Stomach (tissue), 19 donors: ENCODE measurements at places on chromosomes 1 and 21. TPM values are rescaled to one million over a fixed set of nuclear protein-coding genes. Genes with fewer than 3 reads are reported as not detected.

The NUDT4B gene
- polyA plus RNA-seq: 3.5 TPM

GRCh38 chr1:27471477-27471876 is 18.5 kb downstream of the WASF2 start:
- no peak overlapping the region for H3K4me3 ChIP-seq
- DNase-seq: no peak
- peaks cover 96% of the 10 kb centered on the region for H3K4me1 ChIP-seq
- H3K36me3 ChIP-seq: peaks cover 1% of the 10 kb centered on the region
- H3K27ac ChIP-seq: no peak overlapping the region

DNA sequence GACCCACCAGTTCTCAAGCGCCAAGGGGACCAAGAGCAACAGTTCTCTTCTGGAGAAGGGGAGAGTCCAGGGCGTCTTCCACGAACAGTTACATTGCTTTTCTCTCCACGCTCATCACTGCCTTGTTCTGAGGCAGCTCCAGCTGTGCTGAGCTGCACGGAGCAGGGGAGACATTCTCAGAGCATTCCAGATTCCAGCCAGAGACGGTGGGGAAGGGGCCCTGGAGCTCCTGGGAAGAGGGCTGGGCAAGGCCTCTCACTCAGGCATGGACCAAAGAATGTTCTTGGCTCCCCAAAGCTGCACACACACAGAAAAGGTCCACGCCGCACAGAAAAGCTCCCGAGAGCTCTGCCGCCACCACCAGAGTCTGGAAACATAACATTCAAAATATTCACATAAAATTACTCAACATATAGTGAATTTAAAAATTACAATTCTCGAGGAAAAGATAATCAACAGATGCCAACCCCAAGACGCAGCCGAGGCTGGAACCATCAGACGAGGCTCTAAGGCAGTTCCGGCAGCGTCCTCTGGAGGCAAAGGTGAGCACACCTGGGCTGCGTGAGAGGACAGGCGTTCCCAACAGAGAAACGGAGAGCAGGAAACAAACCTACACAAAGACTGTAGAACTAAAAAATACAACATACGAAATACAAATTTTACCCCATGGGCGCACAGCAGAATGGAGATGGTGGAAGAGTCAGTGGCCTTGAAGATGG is 40.5 kb downstream of the UBE2G2 start:
- no peaks in the 10 kb centered on the region for H3K36me3 ChIP-seq
- H3K27me3 ChIP-seq: no peaks in the 10 kb centered on the region
- peak; percentile 62 for DNase-seq
- peaks cover 5% of the 10 kb centered on the region for H3K4me1 ChIP-seq
- no peak overlapping the region for H3K27ac ChIP-seq

- DNase-seq: no peak
- H3K27ac ChIP-seq: no peak overlapping the region
- no peaks in the 10 kb centered on the region for H3K36me3 ChIP-seq
- H3K4me3 ChIP-seq: no peak overlapping the region
Measured at GRCh38 chr1:94270801-94271203, 33.4 kb upstream of the ARHGAP29 start.

DNA sequence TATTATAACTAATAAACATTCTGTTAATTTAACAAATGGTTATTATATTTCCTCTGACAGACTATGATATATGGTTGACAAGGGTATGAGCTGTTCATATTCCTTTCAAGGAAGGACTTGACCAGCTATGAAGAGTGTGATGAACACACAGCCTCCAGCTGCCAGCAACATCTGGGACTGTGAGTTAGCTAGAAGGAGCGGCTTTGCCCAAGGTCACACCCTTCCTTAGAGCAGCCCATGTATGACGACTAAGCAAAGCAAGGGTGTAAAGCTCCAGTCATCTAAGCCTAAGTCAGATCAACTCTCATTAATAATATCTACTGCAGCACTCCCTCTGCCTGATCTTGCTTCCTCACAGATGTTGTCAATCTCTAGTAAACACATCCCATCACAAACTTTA is 355.4 kb downstream of the PLPP3 start:
- DNase-seq: no peak
- no peaks in the 10 kb centered on the region for H3K4me1 ChIP-seq
- H3K27ac ChIP-seq: no peak overlapping the region
- no peaks in the 10 kb centered on the region for H3K36me3 ChIP-seq
- H3K4me3 ChIP-seq: no peak overlapping the region

DNA sequence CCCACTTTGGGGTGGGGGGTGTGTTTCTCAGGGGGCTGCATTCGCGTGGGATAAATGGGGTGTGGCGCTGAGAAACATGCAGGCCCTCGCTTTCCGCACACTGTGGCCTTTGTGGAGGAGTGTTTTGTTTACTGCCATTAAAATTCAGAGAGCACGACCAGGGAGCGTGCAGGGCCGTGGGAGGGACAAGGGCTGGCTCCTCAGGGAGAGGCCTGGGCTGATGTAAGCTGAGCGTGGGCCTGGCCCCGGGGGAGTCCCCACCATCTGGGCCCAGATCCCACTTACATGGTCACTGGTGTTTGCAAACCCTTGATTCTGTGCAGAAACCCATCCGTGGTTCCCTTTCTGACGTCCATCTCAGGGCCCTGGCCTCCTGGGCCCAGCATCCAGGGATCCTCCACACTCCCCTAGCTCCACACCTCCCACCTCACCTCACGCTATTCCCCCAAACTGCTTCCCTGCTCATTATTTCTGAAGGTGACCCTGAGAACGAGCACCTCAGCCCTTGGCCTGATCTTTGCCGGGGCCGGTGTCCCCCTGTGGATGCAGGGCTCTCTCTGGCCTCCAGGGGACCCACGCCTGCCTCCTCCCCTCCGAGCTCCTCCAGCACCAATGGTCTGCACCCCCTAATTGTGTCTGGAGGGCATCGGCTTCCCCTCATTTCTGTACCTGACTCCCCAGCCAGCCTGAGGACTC is 92.5 kb upstream of the SIM2 start:
- H3K27me3 ChIP-seq: no peaks in the 10 kb centered on the region
- H3K36me3 ChIP-seq: no peaks in the 10 kb centered on the region
- no peak overlapping the region for H3K27ac ChIP-seq
- no peak overlapping the region for H3K4me3 ChIP-seq

GRCh38 chr1:98906809-98907208 is 97.9 kb downstream of the PLPPR5 start:
- no peak overlapping the region for H3K27ac ChIP-seq
- no peaks in the 10 kb centered on the region for H3K4me1 ChIP-seq
- H3K27me3 ChIP-seq: no peaks in the 10 kb centered on the region
- DNase-seq: no peak

DNA sequence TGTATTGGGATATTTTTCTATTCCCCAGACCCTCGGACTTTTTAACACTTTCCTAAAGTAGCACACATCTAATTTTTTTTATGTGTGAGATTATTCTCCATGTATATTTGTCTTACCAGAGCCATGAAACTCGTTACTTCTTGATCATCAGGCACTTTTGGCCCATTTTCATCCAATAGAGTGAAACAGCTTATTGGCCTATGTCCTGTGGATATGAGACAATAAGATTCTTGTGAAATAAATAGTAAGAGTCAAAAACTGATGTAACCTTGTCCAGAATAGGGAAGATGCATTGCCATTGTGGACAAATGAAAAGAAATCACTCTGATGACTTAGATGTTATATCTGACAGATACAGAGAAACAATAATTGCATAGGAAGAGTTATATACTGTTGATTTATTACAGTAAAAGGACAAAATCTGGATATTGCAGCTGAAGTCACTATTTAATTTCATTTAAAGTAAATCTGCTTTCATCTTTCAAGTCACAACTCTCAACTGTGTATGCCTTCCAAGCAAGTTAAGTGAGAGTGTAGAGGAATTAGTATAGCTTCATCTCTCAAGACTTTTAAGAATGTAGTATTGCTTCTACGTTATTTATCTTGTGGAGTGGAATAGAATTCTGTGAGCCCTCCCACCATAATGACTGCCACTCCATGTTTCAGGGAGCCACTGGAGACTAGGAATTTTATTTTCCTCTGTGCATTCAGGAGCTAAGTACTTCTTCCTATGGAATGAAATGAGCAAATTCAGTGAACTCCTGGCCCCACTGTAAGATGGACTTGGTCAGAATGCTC is 86.9 kb downstream of the ADAMTS1 start:
- no peaks in the 10 kb centered on the region for H3K4me1 ChIP-seq
- DNase-seq: no peak
- no peaks in the 10 kb centered on the region for H3K27me3 ChIP-seq
- no peaks in the 10 kb centered on the region for H3K36me3 ChIP-seq
- H3K4me3 ChIP-seq: no peak overlapping the region

The SPSB1 gene
- polyA plus RNA-seq: 14.7 TPM

GRCh38 chr21:27078915-27079314 is 112.0 kb upstream of the ADAMTS5 start:
- H3K4me1 ChIP-seq: no peaks in the 10 kb centered on the region
- H3K27me3 ChIP-seq: no peaks in the 10 kb centered on the region
- H3K36me3 ChIP-seq: no peaks in the 10 kb centered on the region

The HFM1 gene
- polyA plus RNA-seq: not detected

DNA sequence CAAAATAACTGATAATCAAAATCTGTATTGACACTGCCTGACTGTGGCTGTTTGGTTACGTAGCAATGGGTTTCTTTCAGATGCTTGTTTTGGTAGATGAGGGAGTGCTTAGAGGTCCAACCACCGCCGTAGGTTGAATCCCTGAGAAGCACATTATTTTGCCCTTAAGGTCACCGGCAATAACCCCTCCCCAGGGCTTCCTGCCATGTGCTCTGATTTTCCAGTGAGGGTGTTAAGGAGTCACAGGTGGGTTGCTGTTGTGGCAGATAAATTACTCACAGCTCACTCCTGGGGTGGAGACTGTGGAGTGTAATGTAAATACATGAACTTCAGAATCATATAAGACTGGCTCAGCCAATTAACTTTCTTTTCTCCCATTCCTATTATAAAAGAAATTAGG is 81.5 kb upstream of the ZP4 start:
- no peak for DNase-seq
- no peak overlapping the region for H3K27ac ChIP-seq

The GNAT2 gene
- not detected for polyA plus RNA-seq

GRCh38 chr21:16404776-16405175 is 675.0 kb downstream of the USP25 start:
- H3K4me3 ChIP-seq: no peak overlapping the region
- H3K4me1 ChIP-seq: no peaks in the 10 kb centered on the region
- no peaks in the 10 kb centered on the region for H3K36me3 ChIP-seq
- no peak overlapping the region for H3K27ac ChIP-seq

DNA sequence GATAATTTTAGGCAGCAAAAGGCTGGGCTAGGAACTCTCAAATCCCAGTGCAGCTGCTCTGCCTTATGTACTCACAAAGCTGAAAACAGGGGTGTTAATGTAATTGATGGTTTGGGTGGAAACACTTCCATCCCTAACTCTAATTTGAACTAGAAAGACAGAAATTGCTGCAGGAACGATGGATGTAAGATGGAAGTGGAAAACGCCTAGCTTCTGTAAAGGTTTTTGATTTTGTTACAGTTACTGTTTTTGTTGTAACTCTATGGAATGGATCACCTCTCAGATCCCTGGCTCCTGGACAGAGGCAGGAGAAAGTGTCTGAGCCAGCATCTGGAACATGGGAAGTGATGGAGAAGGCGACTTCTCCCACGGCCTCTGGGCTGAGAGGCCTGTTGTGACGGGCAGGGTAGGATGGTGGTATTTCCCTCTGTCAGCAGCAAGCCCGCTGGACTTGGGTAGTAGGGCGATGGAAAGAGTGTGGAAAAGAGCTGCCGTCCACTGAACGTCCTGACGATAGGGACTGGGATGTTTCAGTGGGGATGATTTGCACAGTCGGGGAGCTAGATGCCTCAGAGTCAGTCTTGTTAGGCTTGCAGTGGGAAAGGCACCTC is 1.6 kb downstream of the TRAF5 start:
- H3K27me3 ChIP-seq: no peaks in the 10 kb centered on the region
- DNase-seq: no peak
- H3K36me3 ChIP-seq: no peaks in the 10 kb centered on the region
- H3K4me1 ChIP-seq: peaks cover 71% of the 10 kb centered on the region
- peak overlapping the region; percentile 82 for H3K4me3 ChIP-seq
- peak overlapping the region; percentile 86 for H3K27ac ChIP-seq

DNA sequence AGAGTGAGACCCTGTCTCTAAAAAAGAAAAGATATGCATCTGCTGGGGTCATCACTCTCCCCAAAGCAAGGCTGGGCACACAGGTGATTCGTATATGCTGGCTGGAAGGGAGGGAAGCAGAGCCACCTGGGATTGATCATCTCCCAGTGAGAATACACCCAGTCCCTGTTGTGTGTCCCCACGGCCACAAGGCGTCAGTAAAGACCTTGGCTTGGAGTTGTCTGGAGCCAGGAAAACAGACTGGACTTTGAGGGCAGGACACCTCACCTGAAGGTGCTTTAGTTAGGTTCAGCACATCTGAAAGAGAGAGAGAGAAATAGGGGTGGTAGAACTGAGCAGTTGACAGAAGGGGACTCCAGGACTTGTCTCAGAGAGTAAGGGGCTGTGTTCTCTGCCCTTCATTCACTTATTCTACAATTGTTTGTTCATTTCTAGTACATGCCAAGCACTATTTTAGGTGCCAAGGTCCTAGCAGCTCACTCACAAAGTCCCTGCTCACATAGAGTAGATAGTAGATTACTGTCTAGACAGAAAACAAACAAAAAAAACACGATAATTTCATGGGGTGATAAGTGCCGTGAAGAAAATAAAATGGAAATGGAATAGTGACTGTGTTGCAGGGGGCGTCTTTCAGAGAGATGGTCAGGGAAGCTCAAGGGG is 13.5 kb downstream of the CITED4 start:
- no peak overlapping the region for H3K27ac ChIP-seq
- H3K4me1 ChIP-seq: peaks cover 9% of the 10 kb centered on the region
- H3K27me3 ChIP-seq: no peaks in the 10 kb centered on the region
- no peak overlapping the region for H3K4me3 ChIP-seq
- peak; percentile 86 for DNase-seq
